ENCODE measurements at places on chromosomes 7 and 10.

DNA sequence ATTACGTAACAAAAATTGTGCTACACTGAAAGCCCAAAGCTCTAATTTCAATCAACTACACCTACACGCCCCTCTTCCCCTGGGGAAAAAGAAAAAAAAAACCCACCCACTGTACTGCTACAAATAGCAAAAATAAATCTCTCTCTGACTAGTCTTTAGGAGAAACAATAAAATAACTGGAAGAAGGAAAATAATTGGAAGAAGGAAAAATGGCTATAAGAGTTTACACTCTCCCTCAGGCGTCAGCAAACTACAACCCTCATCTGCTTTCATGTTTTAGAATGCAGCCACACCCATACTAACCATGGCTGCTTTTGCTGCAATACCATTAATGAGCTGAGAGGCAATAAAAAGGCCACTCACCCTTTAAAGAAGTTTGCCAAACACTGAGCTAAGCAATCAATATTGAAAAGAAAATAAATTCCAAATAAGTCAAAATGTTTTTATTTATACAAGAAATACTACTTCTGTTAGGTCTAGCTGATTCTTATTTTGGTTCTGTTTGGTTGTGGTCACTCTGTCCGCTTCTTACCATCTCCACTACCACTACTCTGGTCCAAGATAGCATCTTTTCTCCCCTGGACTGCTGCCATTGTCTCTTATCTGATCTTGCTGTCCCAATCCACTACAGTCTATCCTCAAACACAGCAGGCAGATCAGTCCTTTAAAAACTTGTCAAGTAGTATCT is 3.8 kb downstream of the MINDY3 start:
- no peak for DNase-seq

DNA sequence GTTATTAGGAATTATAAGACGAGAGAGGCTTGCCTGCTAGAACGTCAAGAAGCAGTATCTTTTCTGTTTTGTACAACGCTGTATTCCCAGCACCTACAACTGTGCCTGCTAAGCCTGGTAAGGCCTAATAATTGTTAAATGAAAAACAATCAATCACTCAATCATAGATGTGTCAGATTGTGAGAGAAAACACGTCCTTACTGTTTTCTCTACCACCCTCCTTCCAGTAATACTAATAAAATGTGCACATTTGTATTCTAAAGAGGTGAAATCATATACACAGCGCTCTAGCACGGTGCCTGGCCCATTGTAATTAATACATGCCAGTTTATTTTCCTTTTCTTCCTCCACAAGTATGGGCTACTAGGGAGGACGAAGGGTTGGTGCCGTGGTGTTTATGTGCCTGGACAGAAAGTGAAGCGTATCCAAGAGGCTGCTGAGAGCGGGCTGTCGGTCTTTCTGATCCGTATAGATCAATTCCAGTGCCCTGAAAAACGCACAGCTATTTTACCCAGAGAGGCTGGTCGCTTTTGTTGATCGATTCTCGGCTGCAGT is 1.5 kb upstream of the AUTS2 start:
- no peak for DNase-seq

GRCh38 chr7:16129431-16130110 is 291.8 kb downstream of the CRPPA start:
- no peak for DNase-seq

DNA sequence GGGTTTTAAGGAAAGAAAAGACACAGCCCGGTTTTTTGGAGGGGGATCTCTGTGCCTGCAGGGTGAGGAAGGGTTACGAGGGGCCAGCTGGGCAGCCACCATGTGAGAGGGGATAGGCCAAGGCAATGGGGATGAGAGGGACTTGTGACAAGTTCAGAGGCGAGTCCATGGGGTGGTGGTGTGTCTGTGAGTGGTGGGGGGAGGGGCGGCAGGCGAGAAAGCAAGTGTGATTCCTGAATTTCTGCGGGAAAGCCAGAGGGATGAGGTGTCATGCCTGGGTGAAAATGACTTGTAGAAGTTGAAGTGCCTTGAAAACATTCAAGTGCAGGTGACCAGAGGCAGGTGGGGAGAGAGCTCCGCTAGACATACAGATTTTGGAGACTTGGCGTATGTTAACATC is 61.0 kb upstream of the RNF32 start:
- DNase-seq: no peak

GRCh38 chr7:149790146-149790548 is 16.8 kb upstream of the ZNF467 start:
- no peak for DNase-seq

DNA sequence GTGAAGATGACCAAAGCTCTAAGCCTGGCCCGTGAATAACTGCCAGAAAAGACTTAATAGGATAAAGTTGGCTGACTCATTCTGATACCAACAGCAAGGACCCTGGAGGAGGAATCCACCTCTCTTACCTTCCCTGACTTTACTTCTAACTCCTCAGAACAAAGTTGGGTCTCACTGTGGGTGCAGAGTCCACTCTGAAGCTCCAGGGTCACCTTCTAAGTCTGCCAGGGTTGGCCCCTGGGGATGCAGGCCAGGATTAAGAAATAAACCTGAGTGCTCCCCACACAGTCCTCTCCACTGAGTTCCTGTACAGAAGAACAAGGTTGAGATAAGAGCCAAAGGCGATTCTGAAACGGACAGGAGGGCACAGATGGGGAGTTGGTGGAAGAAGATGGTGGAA is 54.4 kb downstream of the GPR26 start:
- no peak for DNase-seq

GRCh38 chr7:1620835-1621234 is 49.2 kb upstream of the ELFN1 start:
- no peak for DNase-seq

- no peak for DNase-seq
Observed at GRCh38 chr7:141700296-141700847, 1.6 kb downstream of the DENND11 start.

GRCh38 chr7:25663877-25664276 is 435.6 kb upstream of the NPVF start:
- DNase-seq: no peak

DNA sequence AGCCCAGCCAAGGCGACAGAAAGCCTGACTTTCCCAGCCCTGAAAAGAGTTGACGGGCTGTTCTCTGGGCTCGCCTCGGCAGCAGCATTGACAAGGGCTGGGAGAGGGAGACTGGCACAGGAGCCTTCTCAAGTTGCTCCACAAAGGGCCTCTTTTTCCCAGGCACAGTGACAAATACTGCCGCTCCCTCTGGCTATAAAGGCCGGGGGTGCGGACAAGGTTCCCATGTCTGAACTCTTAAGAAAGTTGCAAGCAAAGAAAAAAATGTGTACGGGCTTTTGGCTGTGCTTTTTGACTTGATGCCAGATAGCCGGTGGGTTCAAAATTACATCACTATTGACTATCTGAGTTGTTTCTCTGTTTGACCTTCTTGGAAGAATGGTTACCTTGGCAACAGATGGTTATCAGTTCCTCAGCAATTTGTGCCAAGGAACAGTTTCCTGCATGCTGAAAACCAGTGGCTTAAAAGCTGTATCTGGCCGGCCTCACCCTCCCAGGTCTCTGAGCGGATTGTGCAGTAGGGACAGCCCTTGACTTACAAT is 115.9 kb upstream of the EEPD1 start:
- peak; percentile 51 for DNase-seq

DNA sequence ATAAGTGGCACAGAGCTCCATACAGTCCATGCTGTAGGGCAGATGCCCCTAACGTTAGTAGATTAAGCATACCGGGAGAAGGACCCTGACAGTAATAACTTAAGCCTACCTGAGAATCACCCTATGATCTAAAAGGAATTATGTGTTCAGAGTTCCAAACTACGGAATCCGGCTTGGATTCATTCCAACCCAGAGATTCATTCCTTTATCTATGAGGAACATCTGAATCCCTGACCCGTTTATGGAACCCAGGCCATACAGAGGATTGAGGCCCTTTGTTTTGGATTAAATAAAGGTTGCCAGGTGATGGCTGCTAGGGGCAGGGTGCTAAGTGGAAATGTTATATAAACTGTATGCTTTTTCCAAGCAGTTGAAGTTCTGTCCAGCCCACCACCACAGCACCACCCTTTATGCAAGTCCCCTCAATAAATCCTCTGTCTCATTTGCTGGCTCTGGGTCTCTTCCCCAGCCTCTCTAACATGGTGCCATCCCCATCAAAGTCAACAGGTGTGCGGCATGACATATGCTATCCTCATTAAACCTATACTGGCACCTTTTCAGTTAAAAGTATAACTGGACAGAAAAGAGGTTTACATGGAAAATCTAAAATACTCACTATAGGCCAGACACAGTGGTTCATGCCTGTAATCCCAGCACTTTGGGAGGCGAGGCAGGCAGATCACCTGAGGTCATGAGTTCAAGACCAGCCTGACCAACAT is 9.1 kb upstream of the ANAPC16 start:
- no peak for DNase-seq

DNA sequence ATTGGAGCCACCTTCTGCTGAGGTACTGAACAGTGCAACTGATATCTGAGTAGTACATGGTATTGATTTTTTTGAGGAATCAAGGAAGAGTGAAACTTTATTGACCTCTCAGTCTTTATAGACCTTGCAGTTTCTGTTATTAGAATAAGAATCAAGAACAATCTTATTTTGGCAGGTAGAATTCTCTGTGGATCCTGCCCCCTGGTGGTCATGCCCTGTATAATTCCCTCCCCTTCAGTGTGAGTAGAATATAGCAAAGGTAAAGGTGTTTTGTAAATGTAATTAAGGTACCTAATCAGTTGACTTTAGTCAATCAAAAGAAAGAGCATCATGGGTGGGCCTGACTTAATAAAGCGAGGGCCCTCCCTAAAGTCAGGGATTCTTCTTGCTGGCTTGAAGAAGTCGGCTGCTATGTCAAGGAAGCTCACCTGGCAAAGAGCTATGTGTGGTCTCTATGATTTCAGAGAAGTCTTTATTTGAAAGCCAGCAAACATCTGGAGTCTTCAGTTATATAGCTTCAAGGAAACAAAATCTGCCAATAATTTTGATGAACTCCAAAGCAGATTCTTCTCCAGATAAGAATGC is 142.8 kb downstream of the LSM5 start:
- DNase-seq: no peak

DNA sequence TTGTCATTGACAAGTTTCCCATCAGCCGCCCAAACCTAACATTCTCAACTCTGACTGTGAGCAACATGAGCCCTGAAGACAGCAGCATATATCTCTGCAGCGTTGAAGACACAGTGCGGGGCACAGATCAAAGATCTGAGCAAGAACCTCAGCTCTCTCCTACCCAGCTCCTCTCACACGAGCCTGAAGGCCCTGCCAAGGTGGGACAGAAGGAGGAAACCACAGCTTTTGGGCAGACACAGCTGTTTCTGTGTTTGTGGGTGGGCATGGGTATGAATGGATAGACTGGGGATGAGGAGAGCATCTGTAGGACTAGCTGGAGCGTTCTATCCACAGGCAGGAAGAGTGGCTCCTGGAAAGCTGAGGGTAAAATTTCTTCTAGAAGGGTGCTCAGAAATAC is 8.5 kb upstream of the PRSS1 start:
- DNase-seq: no peak

GRCh38 chr7:79714081-79714480 is 260.6 kb upstream of the MAGI2 start:
- DNase-seq: no peak

DNA sequence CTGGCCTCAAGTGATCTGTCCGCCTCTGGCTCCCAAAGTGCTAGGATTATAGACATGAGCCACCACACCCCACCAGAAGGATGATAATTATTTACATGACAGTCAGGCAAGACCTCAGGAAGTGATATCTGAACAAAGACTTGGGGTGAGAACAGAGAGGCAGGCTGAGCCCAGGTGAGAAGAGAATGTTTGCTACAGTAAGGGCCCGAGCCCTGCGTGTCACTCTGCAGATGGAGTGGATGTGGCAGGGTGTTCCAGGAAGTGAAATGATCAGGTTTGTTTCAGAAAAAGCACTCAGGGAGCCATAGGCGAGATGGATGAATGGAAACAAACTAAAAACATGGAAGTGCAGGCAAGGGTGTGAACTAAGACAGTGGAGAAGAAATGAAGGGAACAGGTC is 22.2 kb downstream of the SFMBT2 start:
- no peak for DNase-seq
